ENCODE measurements at places on chromosomes 1 and 21.

- DNase-seq = no peak
These were observed 3.4 kb downstream of the DHRS3 start for GRCh38 chr1:12614402-12615158.

DNA sequence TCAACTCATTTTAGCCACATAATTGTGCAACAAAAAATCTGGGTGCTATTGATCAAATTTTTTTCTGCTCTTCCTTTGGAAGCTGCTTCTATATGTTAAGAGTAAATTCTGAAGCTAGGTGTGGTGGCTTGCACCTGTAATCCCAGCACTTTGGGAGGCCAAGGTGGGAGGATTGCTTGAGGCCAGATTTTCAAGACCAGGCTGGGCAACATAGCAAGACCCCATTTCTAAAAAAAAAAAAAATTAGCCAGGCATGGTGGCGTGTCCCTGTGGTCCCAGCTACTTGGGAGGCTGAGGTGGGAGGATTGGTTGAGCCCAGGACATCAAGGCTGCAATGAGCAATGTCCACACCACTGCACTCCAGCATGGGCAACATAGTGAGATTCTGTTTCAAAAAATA is 24.3 kb upstream of the RSBN1 start:
- DNase-seq = no peak

GRCh38 chr1:90809093-90809492 is 92.0 kb upstream of the BARHL2 start:
- DNase-seq = no peak

DNA sequence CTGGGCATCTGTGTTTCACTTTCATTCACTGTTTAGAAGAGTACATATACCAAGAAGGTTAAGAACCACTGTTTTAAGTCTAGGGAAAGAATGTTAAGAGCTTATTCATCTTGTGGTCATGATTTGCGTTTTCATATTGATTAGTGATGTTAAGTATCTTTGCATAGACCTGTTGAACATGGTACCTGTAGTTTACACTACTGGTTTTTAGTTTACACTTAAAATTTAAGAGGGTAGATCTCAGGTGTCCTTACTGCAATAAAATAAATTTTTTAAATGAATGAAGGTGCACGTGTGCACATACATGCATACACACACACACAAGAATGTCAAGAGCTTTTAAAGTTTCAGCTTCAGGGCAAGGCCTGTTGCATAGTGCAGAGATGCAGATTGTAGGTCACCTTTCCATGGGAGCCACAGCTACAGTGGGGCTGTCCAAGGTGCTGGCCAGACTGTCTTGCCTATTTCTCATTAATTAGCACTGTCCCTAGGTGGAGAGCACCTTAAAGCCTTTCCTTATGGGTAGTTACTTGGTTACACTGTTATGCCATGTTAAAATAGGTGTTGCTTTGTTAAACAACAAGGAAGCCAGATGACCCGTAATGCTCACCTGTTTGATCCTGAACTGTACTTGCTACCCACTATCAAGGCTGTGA is 543.0 kb upstream of the DAB1 start:
- DNase-seq = no peak

DNA sequence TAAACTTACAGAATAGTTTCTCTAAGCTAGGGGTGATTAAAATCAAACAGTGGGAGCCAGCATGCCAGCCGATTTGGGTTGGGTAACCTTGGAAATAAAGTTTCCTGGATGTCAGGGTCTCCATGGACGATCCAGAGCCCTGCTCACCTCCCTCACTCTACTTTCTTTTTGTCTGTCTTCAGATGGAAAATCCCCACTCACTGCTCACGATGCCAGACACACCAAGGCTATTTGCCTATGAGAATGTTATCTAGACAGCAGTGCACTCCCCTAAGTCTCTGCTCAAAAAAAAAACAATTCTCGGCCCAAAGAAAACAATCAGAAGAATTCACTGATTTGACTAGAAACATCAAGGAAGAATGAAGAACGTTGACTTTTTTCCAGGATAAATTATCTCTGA is 13.9 kb downstream of the SLAMF7 start:
- no peak for DNase-seq

DNA sequence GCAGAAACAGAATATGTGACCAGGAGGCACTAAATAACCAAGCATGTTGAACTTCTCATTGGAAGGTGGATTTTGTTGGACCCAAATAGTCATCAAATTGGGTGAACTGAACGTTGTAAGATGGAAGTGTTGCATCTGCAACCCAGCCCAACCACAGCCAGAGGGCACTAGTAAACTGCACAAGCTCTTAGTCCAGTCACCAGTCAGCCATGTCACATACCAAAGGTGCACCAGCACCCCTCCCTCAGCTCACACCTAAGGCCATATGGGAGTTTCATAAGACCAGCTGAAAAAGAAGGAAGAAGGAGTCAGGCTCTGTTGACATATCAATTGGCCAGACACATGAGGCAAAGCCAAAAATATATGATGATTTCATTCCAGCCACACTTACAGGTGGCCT is 481.7 kb upstream of the NR5A2 start:
- DNase-seq = no peak
